ENCODE measurements at places on chromosomes 1 and 21.
A peak's percentile ranks its signal among the peaks of the same experiment; 100 is the strongest.

DNA sequence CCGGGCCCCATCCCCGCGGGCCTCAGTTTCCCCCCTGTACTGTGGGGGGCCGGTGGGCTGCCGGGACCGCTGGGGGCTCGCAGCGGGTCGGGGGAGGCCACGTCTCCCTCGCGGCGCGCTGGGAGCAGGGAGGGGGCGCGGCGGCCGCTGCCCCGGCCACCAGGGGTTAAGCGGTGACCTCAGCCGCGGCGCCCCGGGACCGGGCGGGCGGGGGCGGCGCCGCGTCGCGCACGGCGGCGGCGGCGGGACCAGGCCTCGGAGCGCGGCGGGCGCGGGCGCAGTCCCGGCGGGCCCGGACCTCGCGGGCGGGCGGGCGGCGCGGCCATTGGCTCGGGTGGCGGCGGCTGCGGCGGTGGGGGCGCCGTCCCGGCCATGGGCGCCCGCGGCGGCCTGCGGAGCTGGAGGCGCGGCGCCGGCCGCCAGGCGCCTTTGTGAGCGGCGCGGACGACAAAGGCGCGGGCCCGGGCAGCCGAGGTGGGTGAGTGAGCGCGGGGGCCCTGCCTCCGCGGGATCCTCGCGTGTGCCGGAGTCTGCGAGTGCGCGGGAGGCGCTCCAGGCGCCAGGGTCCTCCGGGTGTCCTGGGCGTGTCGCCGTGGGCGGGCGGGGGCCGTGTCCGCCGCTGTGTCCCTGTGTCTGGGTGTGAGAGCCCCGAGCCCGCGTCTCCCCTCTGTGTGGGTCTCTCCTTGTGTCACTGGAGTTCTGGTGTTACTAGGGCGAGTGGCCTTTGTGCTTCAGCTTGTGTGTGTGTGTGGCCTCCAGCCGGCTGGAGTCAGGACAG lies at the start of gene ARHGEF10L:
ARHGEF10L (plus strand) TSS at position 222 of the 778 bp plus-strand sequence. CDS start 40,898 bp downstream, outside the sequence.
- DNase-seq, result no peak

- DNase-seq, result no peak
Measured at GRCh38 chr21:33648555-33648954, 6.3 kb downstream of the ITSN1 start.

DNA sequence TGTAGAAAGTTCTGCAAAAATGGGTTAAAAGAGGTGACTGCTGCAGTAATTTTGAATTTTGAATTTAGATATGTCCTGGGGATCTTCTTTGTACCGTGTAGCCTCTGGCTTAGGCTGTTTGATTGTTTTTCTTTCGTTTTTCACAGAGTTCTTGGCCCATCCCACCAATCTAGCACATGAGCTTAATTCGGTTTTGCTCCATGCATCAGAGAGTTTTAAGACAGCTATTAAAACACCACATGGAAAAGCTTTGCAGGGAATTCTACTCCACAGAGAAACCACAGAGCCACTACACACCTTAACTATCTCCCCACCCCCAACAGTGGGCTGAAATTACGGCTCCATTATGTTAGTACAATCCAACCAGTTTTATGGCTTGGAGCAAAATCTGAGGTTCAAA lies 25.5 kb downstream of the SPAG17 start:
- no peak for DNase-seq

- peak; percentile 69 for DNase-seq
Measured at GRCh38 chr1:205849619-205850355, at the start of gene PM20D1. Gene PM20D1 (minus strand): TSS chr1:205850132. CDS start chr1:205850072, 60 bp downstream.

DNA sequence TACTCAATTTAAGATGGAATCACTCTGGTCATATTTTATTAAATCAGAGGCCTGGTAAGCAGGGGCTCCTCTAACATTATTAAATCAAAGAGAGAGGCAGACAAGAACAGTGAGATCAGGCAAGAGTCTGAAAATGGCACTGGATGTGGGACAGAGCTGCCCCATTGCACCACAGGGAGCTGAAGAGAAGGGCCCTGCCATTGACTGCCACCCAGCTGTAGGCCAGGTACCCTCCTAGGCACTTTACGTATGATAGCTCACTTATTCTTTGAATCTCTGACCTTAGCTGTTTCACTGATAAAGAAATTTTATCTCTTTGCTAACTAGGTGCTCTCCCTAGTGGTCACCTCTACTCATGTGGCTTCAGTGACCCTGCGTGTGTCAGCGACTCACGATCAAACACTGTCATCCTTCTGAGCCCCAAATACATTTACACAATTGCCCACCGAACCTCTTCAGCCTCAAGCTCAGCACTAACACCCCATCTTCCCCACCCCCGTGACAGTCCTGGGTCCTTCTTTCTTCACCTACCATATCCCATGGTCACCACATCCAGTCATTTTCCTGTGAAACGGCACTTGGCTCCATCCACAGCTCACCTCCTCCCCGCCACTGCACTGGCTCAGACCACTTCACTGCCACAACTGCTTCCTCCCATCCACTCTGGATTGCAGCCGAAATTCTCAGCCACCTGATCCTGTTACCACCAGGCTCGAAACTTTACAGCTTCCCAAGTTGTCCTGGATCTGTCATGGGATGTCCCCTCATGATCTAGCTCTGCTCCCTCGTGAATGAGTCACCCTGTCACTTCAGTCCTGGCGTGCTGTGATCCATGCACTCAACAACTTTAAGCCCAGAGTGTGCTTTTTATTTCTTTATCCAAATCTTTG lies 97.3 kb upstream of the SYT6 start:
- DNase-seq, result no peak

GRCh38 chr1:101704895-101705294 lies 291.8 kb downstream of the OLFM3 start:
- no peak for DNase-seq

DNA sequence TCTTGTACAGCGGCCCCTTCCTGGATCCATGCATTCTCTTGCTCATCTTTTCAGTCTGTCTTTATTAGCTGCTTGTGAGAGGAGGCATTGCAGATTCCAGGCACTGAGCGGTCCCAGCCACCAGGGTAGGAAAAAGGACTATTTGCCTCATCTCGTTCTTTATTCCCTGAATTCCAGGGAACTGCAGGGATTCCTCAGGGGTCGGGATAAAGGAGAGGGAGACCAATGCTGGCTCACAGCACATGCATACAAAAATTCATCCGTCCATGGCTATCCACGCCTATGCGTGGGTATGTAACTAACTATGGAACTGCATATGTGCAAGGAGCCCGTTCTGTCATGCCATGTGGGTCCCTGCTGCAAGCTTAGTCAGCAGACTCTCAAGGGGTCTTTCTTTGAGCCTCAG lies 879 bp upstream of the PLPPR5 start:
- DNase-seq, result no peak

All from IMR-90 (cell line).